Activated CD8-positive, alpha-beta memory T cell treated with anti-CD3 and anti-CD28 coated beads for 1 hour (primary cell): ENCODE measurements at places on chromosomes 6 and 20.

DNA sequence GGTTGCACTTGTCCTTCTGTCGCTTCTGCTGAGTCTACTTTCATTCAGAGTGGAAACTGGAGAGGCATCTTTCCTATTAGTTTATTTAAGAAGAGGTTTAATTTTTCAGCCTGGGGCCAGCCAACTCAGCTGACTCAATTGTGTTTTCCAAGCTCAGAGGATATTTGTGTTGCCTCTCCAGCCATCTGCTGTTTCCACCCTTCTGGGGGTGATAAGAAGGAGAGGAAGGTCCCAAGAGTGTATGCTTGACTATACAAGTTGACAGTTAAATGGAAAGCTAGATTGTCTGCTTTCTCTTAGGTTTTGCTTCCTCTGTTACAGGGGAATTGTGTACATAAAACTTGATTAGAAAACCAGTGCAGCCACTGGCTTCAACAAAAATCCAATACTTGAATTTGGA lies 3.0 kb downstream of the PSMF1 start:
- no peak for DNase-seq

- DNase-seq = no peak
Measured at GRCh38 chr20:4820806-4821518, 99.3 kb downstream of the PRND start.

GRCh38 chr6:64334636-64335035 lies 699.0 kb downstream of the PHF3 start:
- DNase-seq = no peak

GRCh38 chr6:111804627-111805235 lies 68.5 kb downstream of the FYN start:
- DNase-seq = peak; percentile 37

GRCh38 chr6:118537574-118537973 lies 10.5 kb upstream of the PLN start:
- no peak for DNase-seq

DNA sequence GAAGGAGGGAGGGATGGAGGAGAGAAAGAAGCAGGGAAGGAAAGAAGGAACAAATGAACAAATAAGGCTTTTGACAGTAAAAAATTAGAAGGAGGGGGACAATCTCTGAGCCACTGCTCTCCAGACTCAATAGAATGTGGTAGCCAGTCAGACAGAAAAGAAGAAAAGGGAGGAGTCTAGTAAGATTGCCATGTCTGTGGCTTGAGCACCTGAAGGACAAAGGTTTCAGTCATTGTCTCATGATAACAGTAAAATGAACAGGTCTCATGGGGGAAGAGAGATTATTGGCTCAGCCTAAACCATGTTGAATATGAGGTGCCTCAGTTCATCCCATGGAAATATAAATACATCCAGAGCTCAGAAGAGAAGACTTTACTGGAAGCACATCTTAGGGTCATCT lies 14.0 kb upstream of the LOC128125822 start:
- no peak for DNase-seq

GRCh38 chr6:131061751-131062119 lies 1.3 kb downstream of the EPB41L2 start:
- no peak for DNase-seq

- DNase-seq = no peak
Measured at GRCh38 chr20:21569586-21569985, 55.7 kb upstream of the NKX2-2 start.

GRCh38 chr6:84061613-84062398 lies 28.2 kb downstream of the MRAP2 start:
- no peak for DNase-seq

DNA sequence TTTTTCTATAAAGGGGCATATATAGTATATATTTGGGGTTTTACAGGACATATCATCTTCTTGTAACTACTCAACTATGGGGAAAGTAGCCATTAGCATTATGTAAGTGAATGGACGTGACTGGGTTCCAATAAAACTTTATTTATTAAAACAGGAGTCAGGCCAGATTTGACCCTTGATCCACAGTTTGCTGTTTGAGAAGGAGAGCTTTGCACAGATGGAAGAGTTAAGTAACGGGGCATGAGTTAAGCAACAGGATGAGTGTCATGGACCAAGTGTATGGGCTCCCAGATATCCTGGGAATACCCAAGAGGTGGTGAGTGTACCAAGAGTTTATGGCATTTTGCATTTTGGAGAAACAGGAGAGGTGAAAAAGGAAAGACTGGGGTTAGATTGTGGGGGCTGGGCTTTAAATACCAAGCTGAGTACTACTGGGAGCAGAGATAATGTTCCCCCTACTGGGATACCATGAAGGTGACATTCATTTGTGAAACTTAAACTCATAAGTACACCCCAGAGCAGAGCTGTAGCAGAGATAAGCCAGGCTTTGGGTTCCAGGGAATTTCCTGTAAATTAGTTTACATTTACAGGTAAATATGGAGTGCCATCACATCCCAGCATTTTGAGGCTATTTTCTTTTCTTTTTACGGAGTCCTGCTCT lies 18.5 kb upstream of the SCUBE3 start:
- DNase-seq = no peak

DNA sequence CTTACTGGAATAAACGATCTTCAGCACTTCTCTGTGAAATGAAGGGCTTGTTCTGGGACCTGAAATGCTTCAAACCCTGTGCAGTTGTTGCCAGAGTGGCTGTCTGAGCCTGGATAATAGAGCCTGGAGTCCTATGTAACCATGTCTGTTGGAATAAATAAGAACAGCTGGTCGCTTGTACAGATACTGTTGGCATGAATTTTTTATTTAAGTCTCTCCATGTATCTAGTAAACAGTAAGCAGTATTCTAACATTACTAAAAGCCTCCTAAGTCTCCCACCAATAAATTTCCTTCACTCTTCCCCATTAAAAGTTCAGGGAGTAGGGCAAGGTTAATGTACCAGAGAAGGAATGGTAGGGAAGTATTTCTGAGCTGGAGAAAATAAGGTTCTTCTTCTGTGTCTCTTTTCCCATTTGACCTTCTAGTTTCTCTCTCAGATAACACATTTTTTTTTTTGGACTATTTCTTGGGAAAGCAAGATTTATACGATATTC lies 227.5 kb downstream of the PRL start:
- DNase-seq = no peak

DNA sequence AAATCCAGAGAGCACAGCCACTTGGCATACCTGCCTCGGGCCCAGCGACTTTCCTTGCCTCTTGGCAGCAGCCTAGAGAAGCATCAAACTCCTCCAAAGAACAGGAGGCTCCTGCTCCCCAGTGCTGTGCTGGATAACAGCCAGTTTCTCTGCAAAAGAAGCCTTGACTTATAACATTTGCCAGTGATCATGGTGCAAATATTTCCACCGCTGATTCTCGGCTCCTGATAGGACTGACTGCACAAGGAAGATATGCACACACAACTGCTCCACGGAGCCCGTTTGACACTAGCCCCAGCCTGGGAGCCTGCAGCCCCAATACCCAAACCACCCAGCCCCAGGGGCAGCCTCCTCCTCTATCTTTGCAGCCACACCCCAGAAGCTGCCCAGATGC lies 17.5 kb downstream of the ACSS1 start:
- no peak for DNase-seq

DNA sequence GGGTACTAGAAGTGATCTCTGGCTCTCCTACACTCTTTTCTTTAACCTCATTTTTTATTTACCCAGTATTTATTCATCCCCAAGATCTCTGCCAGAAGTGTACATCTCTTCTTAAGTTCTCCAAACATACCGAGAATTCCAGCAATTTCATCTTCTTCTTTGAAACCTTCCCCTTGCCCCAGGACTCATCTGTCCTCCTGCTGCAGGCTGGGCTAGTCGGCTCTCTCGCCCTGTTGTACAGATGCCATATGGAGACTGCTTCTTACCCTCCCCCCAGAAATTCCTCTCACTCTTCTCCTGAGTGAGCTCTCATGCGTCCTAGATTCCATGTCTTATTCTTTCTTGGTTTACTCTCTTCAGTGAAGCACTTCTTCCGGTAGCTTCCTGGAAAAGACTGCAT lies 21.9 kb upstream of the PNRC1 start:
- DNase-seq = no peak

DNA sequence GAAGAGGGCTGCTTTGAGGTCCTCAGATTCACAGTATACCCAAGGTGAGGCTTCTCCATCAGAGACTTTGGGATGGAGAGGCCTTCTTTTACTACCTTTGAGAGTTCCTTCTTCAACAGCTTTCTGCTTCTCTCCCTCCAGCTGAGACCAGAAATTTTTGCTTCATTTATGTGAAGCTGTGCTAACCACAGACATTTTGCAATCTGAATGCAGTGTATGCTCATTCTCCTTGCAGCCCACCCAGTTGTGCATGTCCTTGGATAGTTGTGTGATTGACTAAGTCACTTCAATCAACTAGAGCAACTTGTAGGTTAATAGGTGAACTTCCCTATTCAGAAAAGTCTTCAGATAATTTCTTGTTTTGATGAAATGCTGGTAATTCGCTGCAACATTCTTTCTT lies 20.1 kb downstream of the DCBLD1 start:
- no peak for DNase-seq

DNA sequence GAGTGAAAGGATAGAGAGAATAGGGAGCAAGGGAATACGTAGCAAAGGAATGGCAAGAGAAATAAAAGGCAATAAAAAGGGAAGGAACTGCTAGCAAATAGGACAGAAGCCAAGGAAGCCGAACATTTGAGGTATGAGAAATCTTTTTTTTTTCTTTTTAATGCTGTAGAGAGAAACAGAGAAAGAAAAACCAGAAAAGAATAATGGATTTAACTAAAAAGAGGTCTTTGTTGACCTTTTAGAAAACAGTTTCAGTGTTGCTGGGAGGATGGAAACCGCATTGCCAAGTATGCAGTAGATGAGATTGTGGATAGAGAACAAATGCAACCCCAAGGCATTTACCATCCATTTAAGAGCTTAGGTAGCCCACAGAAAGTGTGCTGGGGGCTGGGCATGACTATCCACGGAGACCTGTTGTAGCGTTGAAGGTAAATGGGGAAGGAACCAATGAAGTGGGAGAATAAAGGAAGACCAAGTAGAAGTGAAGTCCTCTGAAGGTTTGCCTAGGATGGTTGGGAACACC lies 23.3 kb upstream of the C6orf62 start:
- no peak for DNase-seq

DNA sequence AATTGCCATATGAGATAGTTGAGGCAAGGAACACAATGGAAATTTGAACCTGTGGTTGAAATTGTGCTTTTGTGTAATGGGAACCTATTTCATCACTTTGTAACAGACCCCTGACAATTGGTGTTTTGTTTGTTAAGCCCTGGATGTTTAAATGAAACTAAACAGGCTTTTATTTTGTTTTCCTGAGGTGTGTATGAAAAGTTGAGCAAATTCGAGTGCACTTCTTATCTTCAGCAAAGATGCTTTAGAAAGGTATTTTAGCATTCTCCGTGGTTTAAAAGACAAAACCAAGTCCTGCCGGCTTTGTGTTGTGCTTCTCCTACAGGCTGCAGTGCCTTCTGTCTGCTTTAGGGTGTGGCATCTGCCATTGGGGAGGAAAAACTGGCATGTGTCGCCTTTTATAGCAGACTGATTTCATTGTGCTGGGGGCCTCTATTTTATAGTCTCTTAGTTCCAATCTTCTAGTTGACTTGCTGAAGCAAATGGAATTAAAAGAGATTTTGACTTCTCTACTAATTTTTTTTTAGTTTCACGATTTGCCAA lies 2.2 kb upstream of the ARID1B start:
- no peak for DNase-seq

DNA sequence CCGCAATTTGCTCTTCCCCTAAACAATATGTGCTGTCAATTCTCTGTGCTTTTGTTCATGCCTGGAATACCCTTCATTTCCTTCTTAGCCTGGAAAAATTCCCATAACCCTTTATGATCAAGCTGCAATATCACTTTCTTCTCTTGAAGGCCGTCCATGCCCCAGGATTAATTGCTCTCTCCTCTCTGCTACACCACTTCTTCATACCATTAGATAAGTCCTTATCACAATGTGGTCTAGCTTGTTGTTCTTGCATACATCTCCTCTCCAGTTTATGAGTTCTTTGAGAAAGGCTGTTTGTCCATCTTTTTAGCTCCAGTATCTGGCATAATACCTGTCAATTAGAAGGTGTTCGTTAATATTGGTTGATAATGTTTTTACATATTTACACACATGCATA lies 111.2 kb upstream of the SAMD5 start:
- no peak for DNase-seq
